ENCODE measurements at places on chromosomes 13 and 19.

GRCh38 chr19:7748756-7749155 is 1.4 kb upstream of the CD209 start:
- DNase-seq = no peak

- no peak for DNase-seq
Measured at GRCh38 chr13:37407156-37407555, 191.4 kb downstream of the POSTN start.

- no peak for DNase-seq
Measured at GRCh38 chr13:39251340-39251739, 213.1 kb downstream of the NHLRC3 start.

DNA sequence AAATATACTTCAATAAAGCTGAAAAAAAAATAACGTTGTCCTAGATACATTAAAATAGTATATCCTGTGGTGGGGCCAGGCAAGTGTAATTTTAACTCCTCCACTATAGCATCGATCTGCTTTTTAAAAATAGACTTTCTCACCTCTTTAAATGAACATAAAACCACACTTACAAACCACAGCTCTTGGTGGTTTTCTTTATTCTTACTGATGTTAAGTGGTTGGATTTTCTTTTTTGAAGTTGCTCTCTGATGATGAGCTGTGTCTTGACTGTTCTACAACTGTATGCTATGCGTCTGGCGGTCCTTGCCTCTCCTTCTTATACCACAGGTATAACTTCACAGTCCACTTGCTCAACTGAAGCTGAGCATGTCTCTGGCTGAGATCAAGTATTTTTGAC is 721.5 kb upstream of the KLHL1 start:
- no peak for DNase-seq

DNA sequence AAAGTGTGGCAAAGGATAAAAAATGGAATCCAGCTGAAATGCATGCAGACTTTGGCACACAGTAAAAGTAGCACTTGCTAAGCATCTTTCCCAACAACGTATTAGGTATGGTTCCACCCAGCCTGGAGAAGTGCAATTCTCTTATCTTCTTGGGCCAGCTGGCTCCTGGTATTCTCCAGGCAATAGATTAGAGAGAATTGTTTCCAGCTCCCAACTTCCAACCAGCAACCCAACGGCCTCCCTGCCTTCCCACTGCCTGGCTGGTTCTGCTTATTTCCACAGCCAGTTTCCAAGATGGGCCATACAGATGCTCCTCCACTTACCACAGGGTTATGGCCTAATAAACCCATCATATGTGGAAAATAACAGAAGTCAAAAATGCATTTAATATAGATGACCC is 133.4 kb downstream of the OXGR1 start:
- DNase-seq = no peak

DNA sequence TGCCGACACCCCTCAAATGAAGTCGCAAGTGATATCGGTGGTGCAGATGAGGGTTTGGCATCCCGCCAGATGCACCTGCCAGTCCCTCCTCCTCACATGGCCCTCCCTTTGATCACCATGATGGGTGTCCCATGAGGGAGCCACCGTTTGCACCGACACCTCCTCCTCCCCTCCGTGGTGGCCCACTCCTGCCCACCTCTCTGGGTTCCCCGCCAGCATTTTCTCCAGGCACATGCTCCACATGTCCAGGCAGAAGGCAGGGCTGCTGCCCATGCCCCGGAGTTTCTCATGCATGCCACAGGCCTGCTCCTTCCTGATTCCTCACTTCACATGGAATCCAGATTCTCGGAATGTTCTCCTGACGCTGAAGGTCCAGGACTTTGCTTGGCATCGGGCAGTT is 49.3 kb downstream of the COL4A2 start:
- DNase-seq = no peak

- DNase-seq = no peak
Measured at GRCh38 chr19:31970027-31970461, 375.4 kb upstream of the ZNF507 start.

GRCh38 chr13:92864584-92865284 is 361.9 kb upstream of the GPC6 start:
- DNase-seq = no peak

DNA sequence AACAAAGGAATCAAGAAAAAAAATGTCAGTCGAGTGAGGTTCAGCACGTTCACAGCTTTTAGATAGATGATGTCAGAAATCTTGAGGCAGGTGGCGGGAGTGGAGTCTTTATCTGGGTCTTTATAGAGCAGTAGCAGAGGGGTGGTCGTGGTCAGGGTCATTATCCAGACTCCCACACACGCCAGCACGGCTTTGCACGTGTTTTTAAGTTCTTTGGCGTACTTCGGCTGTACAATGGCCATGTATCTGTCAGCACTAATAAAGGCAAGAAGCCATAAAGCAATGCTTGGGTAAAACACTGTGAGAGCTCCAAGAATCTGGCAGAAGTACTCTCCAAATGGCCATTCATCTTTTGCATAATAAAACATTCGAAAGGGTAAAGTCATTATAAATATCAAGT is 2.9 kb downstream of the GPR18 start:
- DNase-seq = no peak

DNA sequence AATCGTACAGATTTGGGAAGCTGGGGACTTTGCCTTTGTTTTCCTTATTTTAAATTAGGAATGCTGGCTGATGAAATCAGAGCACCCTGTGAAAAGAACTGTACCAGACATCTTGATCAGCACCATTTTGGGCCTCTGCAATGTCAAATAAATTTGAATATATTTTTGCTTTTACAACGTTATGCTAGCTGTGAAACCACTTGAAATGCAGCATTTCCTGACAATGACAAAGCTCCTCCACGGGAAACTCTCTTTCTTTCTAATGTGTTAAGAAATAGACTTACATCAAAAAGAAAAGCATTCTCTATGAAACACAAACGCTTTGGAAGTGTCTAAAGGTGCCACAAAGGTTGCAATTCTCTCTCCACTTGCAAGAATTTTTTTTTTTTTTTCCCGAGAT is 47.1 kb upstream of the MAP3K10 start:
- DNase-seq = peak; percentile 47

DNA sequence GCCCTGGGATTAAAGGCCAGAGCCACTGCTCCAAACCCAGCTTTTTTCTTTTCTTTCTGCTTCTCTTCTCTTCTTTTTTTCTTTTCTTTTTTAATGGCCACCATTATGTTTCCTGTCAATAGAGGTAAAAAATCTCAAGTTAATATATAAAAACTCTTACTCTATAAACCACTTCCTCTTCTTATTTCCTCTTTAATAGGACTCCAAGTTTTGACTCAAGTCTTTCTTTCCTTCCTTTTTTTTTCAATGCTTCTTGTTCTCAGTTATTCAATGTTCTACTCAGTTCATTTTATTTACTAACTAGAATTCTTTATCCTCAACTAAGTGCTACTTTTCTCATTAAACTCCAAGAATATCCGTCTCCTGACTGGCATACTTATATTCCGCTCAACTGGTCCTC is 27.1 kb upstream of the MYCBP2 start:
- DNase-seq = no peak

DNA sequence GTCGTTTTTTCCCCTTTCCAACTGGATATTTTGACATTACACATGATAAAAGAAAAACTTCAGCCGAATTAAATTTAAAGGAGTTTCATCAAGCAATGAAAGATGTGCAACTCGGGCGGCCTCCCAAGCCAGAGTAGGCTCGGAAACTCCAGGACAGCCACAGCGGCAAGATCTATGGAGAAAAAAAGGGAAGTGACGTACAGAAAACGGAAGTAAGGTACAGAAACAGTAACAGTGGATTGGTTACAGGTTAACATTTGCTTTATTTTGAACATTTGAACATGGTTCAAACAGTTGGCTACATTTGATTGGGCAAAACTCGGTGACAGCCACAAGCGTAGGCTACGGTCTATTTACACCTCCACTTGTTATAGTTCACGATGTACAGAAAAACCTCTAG is 30.5 kb upstream of the FAM124A start:
- DNase-seq = no peak

DNA sequence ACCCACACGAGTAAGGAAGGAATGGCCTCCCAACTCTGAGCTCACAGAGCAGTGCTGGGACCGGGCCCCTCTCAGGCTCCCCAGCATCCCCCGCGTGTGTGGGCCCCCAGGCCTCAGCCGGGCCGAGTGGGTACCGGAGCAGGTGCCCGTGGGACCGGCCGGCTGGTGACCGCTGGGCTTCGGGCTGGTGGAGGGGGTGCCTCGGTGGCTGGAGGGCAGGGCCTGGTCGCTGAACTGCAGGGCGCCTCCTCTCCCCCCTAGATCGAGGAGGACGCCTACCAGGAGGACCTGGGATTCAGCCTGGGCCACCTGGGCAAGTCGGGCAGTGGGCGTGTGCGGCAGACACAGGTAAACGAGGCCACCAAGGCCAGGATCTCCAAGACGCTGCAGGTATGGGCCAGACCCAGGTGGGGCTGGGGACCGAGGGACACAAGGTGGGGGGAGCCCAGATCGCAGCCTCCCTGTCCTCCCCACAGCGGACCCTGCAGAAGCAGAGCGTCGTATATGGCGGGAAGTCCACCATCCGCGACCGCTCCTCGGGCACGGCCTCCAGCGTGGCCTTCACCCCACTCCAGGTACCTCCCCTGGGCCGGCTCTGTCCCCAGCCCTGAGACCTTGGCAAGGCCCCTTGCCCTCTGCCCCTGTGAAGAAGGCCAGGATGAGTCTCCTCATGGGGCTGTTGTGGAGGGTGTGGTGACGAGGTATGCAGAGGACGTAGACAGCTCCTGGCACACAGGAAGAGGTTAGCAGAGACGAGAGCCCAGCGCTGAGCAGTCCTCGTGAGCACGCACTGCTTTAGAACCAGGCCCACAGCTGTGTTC is 8.6 kb upstream of the CNOT3 start:
- no peak for DNase-seq

- no peak for DNase-seq
Measured at GRCh38 chr13:75217949-75218348, 264.0 kb downstream of the TBC1D4 start.

- DNase-seq = no peak
Measured at GRCh38 chr19:12035220-12036172, at the start of gene ZNF433. Gene ZNF433, minus strand, starts transcription at chr19:12035679. Its CDS starts 140 bp downstream, at chr19:12035539.

- DNase-seq = no peak
Measured at GRCh38 chr13:62302341-62302740, 886.7 kb upstream of the PCDH20 start.

GRCh38 chr19:10983026-10983425 is 22.2 kb downstream of the SMARCA4 start:
- no peak for DNase-seq

GRCh38 chr13:102261809-102262208 is 140.0 kb downstream of the FGF14 start:
- no peak for DNase-seq

- DNase-seq = no peak
Measured at GRCh38 chr13:114088234-114088633, 44.2 kb downstream of the RASA3 start.

- DNase-seq = no peak
Measured at GRCh38 chr13:110455444-110455843, 106.1 kb downstream of the RAB20 start.

- DNase-seq = no peak
Measured at GRCh38 chr13:112748947-112749735, 59.3 kb downstream of the ATP11A start.

DNA sequence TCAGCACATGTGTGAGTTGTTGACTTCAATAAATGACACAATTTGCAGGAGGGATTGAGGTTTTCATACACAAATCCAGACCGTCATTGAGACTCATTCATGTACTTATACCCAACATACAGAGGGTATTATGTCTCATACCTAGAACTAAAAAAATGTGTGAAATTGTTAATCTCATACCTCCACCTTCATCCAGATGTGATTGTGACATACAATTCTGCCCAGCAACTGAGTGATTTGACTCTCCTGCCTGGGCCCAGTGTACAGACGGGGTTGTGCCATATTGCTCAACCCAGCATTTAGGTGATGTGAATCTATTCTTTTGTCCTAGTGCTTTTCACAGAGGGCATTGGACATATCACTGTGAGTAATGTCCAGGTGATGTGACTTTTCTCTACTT is 12.6 kb upstream of the ZNF681 start:
- DNase-seq = no peak

- no peak for DNase-seq
Measured at GRCh38 chr13:21767032-21767431, 96.2 kb downstream of the FGF9 start.

DNA sequence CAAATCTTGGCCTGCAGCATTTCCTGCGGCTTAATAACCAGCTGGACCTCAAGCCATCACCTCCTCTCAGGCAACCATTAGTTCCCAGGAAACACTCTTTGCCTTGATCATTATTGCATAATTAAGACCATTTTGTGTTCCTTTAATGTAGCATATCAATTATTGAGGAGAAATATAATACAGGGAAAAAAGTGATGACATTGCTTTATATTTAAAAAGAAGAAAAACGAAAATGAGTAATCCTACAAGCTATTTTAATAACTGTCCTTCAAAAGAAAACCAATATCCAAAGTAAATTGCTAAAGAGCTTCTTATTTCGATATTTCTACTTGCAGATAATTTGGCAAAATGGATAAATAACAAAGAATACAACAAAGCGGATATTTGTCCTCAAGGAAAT is 1084.7 kb downstream of the EFNB2 start:
- DNase-seq = no peak

- DNase-seq = no peak
Measured at GRCh38 chr13:73060251-73061160, 1.7 kb downstream of the KLF5 start.

- no peak for DNase-seq
Measured at GRCh38 chr13:24893863-24894262, 129.9 kb downstream of the RNF17 start.

- DNase-seq = no peak
Measured at GRCh38 chr13:30481241-30481760, 15.6 kb upstream of the HMGB1 start.

DNA sequence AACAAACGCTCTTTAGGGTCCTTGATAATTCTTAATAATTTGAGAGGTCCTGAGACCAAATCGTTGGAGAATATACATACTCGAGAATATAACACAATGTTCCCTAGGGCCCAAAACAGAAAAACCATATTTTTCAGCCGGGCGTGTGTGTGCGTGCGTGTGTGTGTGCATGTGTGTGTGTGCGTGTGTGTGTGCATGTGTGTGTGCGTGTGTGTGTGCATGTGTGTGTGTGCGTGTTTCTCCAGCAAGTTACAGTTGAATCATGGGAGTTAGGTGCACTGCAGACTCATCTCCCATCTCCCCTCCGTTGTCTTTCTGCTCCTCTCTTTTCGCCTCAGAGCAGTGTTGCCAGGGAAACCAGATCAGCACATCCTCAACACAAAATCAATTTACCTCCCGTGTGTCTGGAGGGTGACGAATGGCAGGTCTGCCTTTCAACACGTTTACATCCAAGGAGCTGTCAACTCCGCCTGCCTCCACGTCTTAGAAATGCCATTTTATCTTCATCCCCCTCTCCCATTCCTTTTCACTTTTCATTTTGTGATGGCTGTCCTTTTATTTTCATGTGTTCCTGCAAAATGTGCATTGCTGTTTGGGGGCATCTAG is 8.3 kb upstream of the PNMA8B start:
- DNase-seq = no peak

DNA sequence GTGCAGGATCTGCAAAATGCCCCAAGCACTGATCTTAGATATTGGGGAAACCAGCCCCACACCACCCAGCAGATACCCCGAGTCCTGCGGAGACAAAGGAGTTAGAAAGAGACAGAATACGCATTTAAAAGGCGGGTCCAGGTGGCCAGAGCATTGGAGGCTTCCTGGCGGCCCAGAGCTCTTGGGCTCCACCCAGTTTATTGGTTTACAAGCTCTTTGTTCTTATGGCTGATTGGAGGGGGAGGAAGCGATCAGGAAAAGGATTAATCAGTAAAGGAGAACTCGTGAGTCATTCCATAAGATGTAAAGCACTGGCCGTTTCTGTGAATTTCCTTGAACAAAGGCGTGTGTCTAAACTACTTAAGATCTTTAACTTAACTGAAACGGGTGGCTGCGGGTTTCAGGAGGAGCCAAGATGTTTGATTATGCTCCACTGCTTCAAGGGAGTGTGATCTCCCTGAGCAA is 926 bp downstream of the ZNF587 start:
- no peak for DNase-seq

Measured in stimulated activated effector memory CD8-positive, alpha-beta T cell treated with anti-CD3 and anti-CD28 coated beads, Interleukin-12 subunit alpha, Interleukin-12 subunit beta, amount 100 ng/mL, for 72 hours (primary cell).